ENCODE measurements at places on chromosomes 6 and 20.

- no peak for DNase-seq
Measured at GRCh38 chr6:21886542-21887151, 293.1 kb downstream of the SOX4 start.

DNA sequence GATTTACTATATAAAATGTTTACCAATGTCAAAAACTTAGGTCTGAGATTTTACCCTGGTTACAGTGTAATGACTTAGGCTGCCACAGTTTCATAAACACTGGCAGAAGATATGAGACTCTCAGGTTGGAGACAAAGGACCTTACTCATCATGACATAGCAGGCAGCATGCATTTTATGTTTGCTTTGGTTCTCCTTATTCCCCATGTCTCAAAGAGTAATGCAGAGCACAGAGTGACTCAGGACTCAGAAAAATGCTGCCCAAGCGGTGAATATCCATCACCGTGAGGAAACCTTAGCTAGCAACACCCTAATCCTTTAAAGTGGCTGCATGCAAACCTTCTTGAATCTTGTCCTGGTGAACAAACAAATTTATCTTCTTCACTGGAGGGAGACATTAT, 112.1 kb upstream of the EYS start:
- DNase-seq, result no peak

- peak; percentile 38 for DNase-seq
Measured at GRCh38 chr6:131367206-131367873, 205.7 kb upstream of the ARG1 start.

- no peak for DNase-seq
Measured at GRCh38 chr6:35085359-35086281, 55.5 kb downstream of the TCP11 start.

- no peak for DNase-seq
Measured at GRCh38 chr20:5160882-5161281, 34.1 kb downstream of the CDS2 start.

- no peak for DNase-seq
Measured at GRCh38 chr6:12343122-12343439, 52.9 kb downstream of the EDN1 start.

DNA sequence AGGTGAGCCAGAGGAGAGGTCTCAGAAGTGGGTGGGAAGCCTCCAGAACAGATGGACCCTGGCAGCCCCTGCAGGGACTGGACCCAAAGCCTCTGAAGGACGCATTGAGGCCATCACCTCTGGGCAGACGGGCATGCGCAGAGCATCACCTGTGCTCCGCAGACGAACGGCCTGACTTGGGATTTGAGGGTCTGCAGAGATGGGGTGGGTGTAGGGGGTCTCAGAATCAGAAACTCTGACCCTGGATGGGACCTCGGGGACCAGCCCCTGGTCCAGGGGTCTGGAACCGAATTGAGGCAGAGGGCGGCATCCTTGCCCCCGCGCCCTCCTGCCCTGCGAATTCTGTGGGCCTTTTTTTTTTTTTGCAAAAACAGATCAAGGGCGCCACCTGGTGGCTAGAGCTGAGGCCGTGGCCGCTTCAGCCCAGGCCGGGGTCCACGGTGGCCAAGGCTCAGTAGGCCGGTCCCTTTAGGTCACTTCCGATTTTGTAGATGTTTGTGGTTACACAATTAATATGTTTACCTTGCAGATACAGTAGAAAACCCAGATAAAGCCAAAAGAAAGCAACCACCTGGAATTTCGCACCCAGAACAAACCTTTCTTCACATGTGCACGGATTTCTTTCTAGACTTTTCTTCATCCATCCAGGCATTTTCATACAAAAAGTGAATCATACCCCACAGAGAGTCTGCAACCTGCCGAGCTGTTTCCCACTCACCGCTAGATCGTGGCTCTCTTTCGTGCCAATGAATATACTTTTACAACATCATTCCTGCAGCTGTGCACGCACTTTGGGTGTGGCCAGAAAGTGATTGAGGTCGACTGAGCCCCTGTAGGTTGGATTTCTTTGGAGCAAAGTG, 25.9 kb downstream of the ZBP1 start:
- DNase-seq, result peak; percentile 53

All from NCI-H146 (cell line).